ENCODE measurements at places on chromosomes 16 and 17.

DNA sequence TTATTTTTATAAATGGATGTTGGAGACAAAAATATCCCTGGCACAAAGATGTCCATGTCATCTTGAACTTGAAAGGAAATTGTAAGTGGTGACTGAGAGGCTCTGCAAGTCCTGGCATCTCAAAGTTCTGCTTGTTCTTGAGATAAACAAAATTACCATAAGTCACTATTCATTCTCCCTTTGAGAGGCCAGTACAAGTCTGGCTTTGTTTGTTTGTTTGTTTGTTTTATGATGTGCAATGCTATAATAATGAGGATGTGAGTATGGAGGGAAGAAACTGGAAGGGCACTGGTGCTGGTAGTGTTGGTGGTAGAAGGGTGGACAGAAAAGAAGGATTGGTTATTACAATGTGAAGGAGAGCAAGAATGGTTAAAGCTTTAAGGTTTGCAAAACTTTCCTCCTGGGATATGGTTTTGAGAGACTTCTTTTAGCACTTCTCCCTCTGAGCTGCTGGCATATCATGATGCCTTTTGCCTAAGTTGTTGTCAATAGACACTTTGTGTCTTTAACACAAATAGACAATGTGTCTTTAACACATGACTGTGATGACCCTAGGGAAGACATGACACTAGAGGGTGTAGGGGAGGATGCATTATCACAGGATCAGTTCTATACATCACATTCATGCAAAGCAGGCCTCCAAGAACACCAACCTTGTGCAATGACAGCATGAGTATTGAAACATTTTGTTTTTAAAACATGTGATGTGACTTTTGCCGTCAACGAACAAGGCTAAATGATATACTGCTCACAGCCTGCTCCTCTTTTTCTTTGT is 880.5 kb upstream of the GOT2 start:
- H3K4me1 ChIP-seq, result no peaks in the 10 kb centered on the region
- H3K4me3 ChIP-seq, result no peak overlapping the region
- H3K27ac ChIP-seq, result no peak overlapping the region

- no peaks in the 10 kb centered on the region for H3K36me3 ChIP-seq
- no peaks in the 10 kb centered on the region for H3K27me3 ChIP-seq
- no peak for DNase-seq
- no peak overlapping the region for H3K27ac ChIP-seq
These were observed 74.6 kb upstream of the ZNF750 start for GRCh38 chr17:82914375-82914774.

DNA sequence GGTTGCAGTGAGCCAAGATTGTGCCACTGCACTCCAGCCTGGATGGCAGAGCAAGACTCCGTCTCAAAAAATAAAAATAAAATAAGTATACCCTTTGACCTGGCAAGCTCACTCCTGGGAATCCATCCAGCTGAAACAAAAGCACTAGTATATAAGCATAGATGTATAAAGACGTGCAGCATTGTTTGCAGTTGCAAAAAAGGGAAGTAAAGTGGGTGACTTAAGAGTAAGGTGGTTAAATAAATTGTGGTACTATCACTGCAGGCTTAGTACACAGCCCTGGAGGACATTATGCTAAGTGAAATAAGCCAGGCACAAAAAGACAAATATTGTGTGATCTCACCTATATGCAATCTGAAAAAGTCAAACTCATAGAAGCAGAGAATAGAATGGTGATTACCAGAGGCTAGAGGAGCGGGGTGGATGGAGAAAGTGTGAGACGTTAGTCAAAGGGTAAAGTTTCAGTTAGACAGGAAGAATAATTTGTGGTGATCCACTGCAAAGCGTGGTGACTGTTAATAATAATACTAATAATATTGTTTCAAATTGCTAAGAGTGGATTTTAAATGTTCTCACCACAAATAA is 113.0 kb downstream of the MYO1D start:
- H3K4me3 ChIP-seq, result no peak overlapping the region
- no peaks in the 10 kb centered on the region for H3K4me1 ChIP-seq
- no peaks in the 10 kb centered on the region for H3K36me3 ChIP-seq
- H3K27ac ChIP-seq, result no peak overlapping the region
- H3K27me3 ChIP-seq, result no peaks in the 10 kb centered on the region

- peak; percentile 89 for DNase-seq
- H3K27ac ChIP-seq, result peak overlapping the region; percentile 82
- H3K4me3 ChIP-seq, result no peak overlapping the region
- no peaks in the 10 kb centered on the region for H3K27me3 ChIP-seq
These were observed 18.4 kb upstream of the MRPS23 start for GRCh38 chr17:57868007-57868909.

DNA sequence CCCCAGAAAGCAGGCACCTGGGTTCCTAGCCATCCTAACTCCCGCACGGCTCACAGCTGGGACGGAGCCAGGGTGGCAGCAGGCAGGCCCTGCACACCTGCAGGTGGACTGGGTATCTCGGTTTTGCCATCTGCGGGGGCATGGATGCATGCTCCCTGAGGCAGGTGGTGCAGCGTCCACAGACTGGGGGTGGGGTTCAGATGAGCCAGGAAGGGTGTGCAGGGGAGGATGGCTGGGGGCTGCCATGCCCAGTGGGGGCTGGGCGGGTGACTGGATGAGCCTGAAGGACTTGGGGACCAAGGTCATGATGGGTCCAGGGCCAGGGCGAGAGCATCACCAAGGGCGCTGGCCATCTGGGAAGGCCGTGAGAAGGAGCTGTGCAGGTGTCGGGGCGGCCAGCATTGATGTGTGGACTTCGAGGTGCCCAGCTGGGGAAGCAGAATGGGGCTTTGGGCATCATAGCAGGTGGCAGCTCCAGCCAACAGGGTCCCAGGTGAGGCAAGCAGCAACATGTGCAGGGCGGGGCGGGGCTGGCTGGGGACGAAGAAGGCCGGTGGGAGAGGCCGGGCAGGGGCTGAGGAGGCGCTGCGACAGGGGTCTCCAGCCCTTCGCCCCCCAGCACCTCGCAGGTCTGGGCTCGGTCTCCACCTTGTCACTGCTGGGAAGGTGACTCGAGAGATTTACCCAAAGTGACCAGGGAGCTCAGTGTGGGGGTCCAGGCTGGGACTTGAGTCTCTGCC is 41.0 kb upstream of the ZNF469 start:
- no peak overlapping the region for H3K27ac ChIP-seq
- peak; percentile 31 for DNase-seq
- H3K4me3 ChIP-seq, result no peak overlapping the region
- H3K36me3 ChIP-seq, result no peaks in the 10 kb centered on the region
- H3K4me1 ChIP-seq, result no peaks in the 10 kb centered on the region
